ENCODE measurements at places on chromosomes 2 and 18. TPM values are rescaled to one million over a fixed set of nuclear protein-coding genes. Genes with fewer than 3 reads are reported as not detected.

DNA sequence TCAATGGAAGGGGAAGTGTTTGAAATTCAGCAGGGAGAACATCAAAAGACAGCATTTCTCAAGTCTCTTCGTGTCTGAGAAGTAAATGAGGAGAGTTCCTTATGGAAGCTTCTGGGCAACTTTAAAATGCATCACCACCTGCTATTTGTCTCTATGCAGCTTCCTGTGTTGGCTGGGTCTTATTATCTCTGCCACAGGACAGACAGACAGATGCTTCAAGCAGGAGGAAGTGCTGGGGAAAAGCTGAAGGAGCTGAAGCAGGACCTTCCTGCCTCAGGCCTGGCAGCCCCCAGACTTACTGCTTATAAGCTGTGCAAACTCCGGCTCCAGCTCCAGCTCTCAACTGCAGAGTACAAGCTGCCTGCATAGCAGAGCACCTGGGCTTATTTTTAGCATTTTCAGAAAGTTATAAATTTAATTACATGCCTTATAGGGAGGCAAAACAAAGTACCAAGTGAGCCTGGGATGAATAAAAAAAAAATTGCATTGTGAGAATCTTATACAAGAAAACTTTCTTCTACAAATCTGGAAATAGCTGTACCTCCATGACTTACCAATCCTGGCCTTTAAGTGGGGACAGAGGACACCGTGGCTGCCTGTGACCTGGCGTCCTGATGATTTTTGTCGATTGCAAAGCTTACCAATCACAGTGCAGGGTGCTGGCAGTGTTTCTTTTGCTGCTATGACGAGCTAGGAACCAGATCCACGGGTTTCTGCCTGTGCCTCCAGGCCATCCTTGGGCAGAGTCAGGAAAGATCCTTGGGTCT, 206.3 kb downstream of the SEPTIN10 start:
- no peak overlapping the region for H3K27ac ChIP-seq
- no peaks in the 10 kb centered on the region for H3K27me3 ChIP-seq
- H3K4me1 ChIP-seq, result no peaks in the 10 kb centered on the region
- no peaks in the 10 kb centered on the region for H3K36me3 ChIP-seq

The KYNU gene
- 29.7 TPM for total RNA-seq

GRCh38 chr2:13193900-13194299, 477.2 kb downstream of the TRIB2 start:
- peak; percentile 48 for DNase-seq
- H3K27ac ChIP-seq, result no peak overlapping the region
- H3K4me3 ChIP-seq, result no peak overlapping the region
- H3K27me3 ChIP-seq, result no peaks in the 10 kb centered on the region

DNA sequence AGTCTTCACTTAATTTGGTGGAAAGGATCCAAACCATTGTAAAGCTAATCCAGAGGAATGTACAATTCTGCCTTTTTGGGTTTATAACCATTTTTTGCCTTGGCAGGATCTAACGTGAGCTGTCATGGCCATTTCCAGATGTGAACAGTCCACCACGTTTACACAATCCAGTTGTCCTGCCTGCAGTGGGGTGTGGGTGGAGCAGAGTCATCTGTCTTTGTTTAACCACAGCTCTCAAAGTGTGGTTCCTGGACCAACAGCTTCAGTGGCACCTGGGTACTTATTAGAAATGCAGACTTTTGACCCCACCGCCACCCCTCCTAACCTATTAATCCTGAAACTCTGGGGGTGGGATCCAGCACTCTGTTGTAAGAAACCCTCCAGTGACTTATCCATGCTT, 35.9 kb downstream of the FHOD3 start:
- peak; percentile 84 for DNase-seq
- no peaks in the 10 kb centered on the region for H3K27me3 ChIP-seq
- H3K27ac ChIP-seq, result no peak overlapping the region
- no peak overlapping the region for H3K4me3 ChIP-seq
- H3K4me1 ChIP-seq, result no peaks in the 10 kb centered on the region

- no peak overlapping the region for H3K27ac ChIP-seq
- no peaks in the 10 kb centered on the region for H3K27me3 ChIP-seq
- H3K36me3 ChIP-seq, result no peaks in the 10 kb centered on the region
- no peak overlapping the region for H3K4me3 ChIP-seq
Measured at GRCh38 chr18:69490813-69491212, 90.1 kb downstream of the DOK6 start.

GRCh38 chr2:64101141-64101591, 43.1 kb downstream of the PELI1 start:
- peak overlapping the region; percentile 29 for H3K27ac ChIP-seq
- H3K4me1 ChIP-seq, result peaks cover 7% of the 10 kb centered on the region
- peaks cover 63% of the 10 kb centered on the region for H3K36me3 ChIP-seq
- no peaks in the 10 kb centered on the region for H3K27me3 ChIP-seq
- no peak overlapping the region for H3K4me3 ChIP-seq

DNA sequence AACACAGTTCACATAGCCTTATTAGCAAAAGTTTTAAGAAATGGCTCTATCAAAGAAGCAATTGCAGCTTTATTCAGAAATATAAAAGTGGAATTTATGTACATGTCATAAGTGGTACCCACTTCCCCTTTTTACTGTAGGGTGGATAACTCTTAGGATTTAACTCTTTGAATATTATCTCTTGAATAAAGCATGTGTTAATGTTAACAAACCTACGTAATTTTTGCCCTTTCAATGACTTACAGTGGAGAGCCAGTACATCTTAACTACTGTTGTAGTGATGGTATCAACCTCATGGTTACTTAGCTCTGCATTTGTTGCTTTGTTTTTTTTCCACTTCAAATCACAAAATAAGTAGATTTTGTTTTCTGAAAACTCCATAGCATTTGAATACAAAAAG, 8.8 kb downstream of the NABP1 start:
- H3K36me3 ChIP-seq, result peaks cover 76% of the 10 kb centered on the region
- H3K27me3 ChIP-seq, result no peaks in the 10 kb centered on the region
- no peak overlapping the region for H3K27ac ChIP-seq
- no peak for DNase-seq

- no peak overlapping the region for H3K27ac ChIP-seq
- H3K27me3 ChIP-seq, result no peaks in the 10 kb centered on the region
- no peak overlapping the region for H3K4me3 ChIP-seq
- H3K4me1 ChIP-seq, result no peaks in the 10 kb centered on the region
- H3K36me3 ChIP-seq, result no peaks in the 10 kb centered on the region
- peak; percentile 40 for DNase-seq
Measured at GRCh38 chr18:53380063-53380639, 844.3 kb downstream of the MBD2 start.

DNA sequence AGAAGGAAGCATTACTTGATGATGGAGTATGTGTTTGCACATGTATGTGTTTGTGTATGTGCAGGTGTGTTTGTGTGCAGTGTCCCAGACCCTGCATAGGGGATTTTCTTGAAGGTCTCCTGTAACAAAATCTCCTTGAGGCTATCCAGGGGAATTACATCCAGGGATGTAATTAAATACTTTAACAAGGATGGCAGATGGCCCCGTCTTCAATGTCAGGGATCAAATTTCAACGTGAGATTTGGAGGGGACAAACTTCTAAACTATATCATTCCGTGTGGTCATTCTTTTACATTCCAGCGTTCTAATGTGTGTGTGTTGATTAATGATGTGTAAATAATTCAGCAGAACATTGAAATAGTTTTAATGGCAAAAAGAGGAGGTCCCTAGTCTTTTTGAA, 3.3 kb downstream of the UGT1A9 start:
- no peak overlapping the region for H3K27ac ChIP-seq
- H3K27me3 ChIP-seq, result no peaks in the 10 kb centered on the region
- no peak for DNase-seq
- H3K36me3 ChIP-seq, result no peaks in the 10 kb centered on the region
- no peak overlapping the region for H3K4me3 ChIP-seq
- no peaks in the 10 kb centered on the region for H3K4me1 ChIP-seq

GRCh38 chr2:209380293-209380692, 43.6 kb upstream of the MAP2 start:
- no peaks in the 10 kb centered on the region for H3K27me3 ChIP-seq
- no peaks in the 10 kb centered on the region for H3K4me1 ChIP-seq
- no peak overlapping the region for H3K27ac ChIP-seq
- H3K36me3 ChIP-seq, result no peaks in the 10 kb centered on the region

The VSNL1 gene
- 3.1 TPM for total RNA-seq

GRCh38 chr2:233760043-233760442, at the start of gene UGT1A1:
Gene UGT1A1 (plus strand): TSS chr2:233760270. CDS start chr2:233760288, 18 bp downstream.
- no peaks in the 10 kb centered on the region for H3K4me1 ChIP-seq
- H3K27me3 ChIP-seq, result no peaks in the 10 kb centered on the region
- H3K27ac ChIP-seq, result no peak within 1 kb of the TSS
- DNase-seq, result no peak
- H3K36me3 ChIP-seq, result no peaks in the 10 kb centered on the region

The DPP10 gene
- total RNA-seq, result 0.82 TPM

DNA sequence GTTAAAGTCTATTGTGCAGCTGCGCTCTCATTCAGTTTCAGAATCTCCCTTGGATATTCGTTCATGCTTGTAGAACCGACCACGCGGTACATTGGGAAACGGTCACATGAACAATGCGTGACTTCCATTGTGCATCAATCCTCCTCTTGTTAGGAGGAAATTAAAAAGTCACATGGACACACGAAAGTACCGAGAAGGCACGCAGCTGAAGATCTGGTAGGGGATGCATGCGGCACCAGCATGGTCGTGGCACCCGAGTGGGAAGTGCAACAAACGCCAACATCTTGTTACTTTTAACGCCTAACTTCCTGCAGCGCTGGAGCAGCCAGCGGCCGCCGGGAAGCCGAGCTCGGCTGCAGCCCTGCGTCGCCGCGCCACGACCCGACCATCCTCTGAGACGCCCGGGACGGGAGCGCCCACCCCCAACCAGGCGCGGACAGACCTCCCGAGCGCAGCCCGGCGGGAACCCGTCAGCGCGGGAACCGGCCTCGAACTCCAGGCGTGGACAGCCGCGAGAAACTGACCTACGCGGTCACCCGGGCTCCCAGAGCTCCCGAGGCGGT, 412 bp downstream of the OSBPL1A start:
- H3K27ac ChIP-seq, result peak overlapping the region; percentile 86
- no peaks in the 10 kb centered on the region for H3K27me3 ChIP-seq
- no peaks in the 10 kb centered on the region for H3K36me3 ChIP-seq
- no peaks in the 10 kb centered on the region for H3K4me1 ChIP-seq
- DNase-seq, result peak; percentile 76
- H3K4me3 ChIP-seq, result peak overlapping the region; percentile 71

GRCh38 chr2:9108210-9108967, 98.2 kb upstream of the ASAP2 start:
- peak overlapping the region; percentile 39 for H3K27ac ChIP-seq
- DNase-seq, result no peak
- H3K4me3 ChIP-seq, result no peak overlapping the region
- no peaks in the 10 kb centered on the region for H3K27me3 ChIP-seq

DNA sequence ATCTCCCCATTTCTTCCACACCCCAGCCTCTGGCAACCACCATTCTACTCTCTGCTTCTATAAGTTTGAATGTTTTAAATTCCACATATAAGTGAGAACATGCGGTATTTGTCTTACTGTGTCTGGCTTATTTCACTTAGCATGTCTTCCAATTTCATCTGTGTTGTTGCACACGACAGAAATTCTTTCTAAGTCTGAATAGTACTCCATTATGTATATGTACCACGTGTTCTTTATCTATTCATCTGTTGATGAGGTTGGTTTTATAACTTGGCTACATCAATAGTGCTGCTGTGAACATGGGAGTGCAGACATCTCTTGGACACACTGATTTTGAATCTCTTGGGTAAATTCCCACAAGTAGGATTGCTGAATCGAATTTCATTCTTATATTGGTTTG, 31.8 kb upstream of the MTX2 start:
- H3K27ac ChIP-seq, result no peak overlapping the region
- H3K36me3 ChIP-seq, result no peaks in the 10 kb centered on the region
- H3K4me3 ChIP-seq, result no peak overlapping the region
- no peak for DNase-seq

The SLC14A1 gene
- total RNA-seq, result 0.86 TPM

The AMMECR1L gene
- 15.1 TPM for total RNA-seq

The MROH2A gene
- 0.32 TPM for total RNA-seq

DNA sequence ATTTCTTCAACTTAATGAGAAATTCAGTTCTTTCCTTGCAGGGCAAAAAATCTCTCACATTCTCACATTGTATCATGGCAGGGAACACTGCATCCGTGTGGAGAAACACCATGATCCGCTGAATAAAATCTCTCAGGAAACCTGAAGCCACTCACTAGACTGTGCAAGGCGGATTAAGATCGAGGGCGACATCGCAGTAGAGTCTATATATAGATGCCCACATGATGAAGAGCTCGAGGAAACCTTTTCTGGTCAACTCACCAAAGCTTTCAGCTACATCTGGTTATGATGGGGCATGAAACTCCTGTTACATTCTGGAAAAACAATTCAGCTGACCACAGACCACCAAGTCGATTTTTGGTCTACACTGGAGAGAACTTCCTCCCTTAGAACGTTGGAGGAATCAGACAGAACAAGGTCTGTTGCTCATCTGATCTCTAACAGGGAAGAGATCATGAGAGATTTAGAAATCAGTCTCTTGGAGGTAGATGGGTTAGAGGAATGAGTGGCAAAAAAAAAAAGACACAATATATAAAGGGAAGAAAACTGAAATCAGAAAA, 162.9 kb upstream of the ZNF516 start:
- DNase-seq, result no peak
- no peaks in the 10 kb centered on the region for H3K4me1 ChIP-seq
- no peaks in the 10 kb centered on the region for H3K36me3 ChIP-seq
- no peak overlapping the region for H3K27ac ChIP-seq
- peaks cover 18% of the 10 kb centered on the region for H3K27me3 ChIP-seq

The MAP3K19 gene
- not detected for total RNA-seq

GRCh38 chr18:68505178-68505574, 209.7 kb downstream of the TMX3 start:
- no peak overlapping the region for H3K4me3 ChIP-seq
- H3K36me3 ChIP-seq, result no peaks in the 10 kb centered on the region
- H3K27ac ChIP-seq, result no peak overlapping the region
- H3K4me1 ChIP-seq, result no peaks in the 10 kb centered on the region
- H3K27me3 ChIP-seq, result no peaks in the 10 kb centered on the region

The PID1 gene
- 47.8 TPM for total RNA-seq

- H3K27me3 ChIP-seq, result peaks cover 26% of the 10 kb centered on the region
- no peak overlapping the region for H3K27ac ChIP-seq
- DNase-seq, result no peak
- H3K36me3 ChIP-seq, result no peaks in the 10 kb centered on the region
- no peak overlapping the region for H3K4me3 ChIP-seq
Measured at GRCh38 chr2:8453904-8454302, 228.0 kb upstream of the ID2 start.

The GPD2 gene
- total RNA-seq, result 31.2 TPM

DNA sequence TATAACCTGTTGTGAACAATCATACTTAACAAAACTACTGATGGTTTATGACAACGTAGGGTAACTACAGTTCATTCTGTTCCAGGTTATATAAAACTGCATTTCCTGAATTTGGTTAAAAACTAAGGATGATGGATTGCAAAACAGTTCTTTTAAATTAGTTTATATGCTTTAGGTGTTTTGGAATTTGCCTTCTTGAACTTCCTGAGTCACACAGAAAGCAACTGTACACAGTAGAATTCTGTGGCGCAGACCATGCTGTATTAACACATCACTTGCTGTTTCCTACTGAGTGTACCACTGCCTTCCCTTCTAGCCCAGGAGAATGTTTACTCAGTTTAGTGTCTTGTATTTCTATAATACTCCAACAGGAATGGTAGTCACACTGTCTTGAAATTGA, 19.4 kb downstream of the ITGB1BP1 start:
- H3K36me3 ChIP-seq, result peaks cover 55% of the 10 kb centered on the region
- H3K27me3 ChIP-seq, result no peaks in the 10 kb centered on the region
- H3K27ac ChIP-seq, result no peak overlapping the region
- H3K4me3 ChIP-seq, result no peak overlapping the region

The DSC1 gene
- total RNA-seq, result not detected

The RAB6C gene
- not detected for total RNA-seq

- no peak overlapping the region for H3K4me3 ChIP-seq
- DNase-seq, result no peak
- H3K36me3 ChIP-seq, result no peaks in the 10 kb centered on the region
- H3K27me3 ChIP-seq, result no peaks in the 10 kb centered on the region
Measured at GRCh38 chr2:35220461-35220860, 1135.1 kb upstream of the CRIM1 start.

Data from left lung (tissue), 14 donors.